GM04503 (cell line): ENCODE measurements at places on chromosomes 4 and X.

GRCh38 chr4:185276036-185276435, 66.6 kb downstream of the SNX25 start:
- DNase-seq: peak; percentile 12

- no peak for DNase-seq
These were observed 15.7 kb downstream of the SH2D1A start for GRCh38 chrX:124362072-124362471.

DNA sequence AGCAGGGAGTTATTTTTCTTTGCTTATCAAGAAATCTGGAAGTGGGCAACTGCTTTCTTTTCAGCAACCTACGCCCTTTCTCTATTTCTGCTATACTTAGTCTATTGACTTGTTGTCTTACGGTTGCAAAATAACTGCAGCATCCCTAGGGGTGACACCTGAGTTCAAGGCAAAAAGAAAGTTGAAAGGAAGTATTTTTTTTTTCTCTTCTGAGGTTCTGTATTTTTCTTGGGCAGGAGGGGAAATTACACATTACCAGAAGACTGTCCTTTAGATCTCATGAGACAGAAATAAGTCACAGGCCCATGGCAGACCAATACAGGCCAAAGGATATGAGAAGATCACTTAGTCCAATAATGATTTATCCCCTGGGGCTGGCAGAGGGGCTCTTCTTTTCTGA, 204.7 kb upstream of the CASK start:
- no peak for DNase-seq

GRCh38 chr4:38046727-38047489, 86.7 kb downstream of the PTTG2 start:
- DNase-seq: no peak

- DNase-seq: no peak
These were observed 76.7 kb downstream of the IRF2 start for GRCh38 chr4:184397516-184398163.

GRCh38 chr4:150518559-150518958, 63.4 kb upstream of the MAB21L2 start:
- DNase-seq: no peak

DNA sequence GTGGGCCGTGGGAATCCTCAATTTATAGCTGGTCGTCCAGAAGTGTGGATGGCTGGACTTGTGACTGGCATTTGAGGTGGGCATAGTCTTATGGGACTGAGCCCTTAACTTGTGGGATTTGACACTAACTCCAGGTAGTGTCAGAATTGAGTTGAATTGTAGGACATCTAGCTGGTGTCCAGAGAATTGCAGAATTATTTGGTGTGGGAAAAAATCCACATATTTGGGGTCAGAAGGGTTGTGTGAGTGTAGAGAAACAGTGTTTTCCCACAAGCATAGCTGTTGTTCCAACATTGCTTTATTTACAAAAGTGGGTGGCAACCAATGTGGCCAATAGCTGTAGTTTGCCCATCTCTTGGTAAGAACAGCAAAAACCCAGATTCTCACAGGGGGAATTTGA, 91.3 kb downstream of the MOSPD2 start:
- DNase-seq: peak; percentile 39

DNA sequence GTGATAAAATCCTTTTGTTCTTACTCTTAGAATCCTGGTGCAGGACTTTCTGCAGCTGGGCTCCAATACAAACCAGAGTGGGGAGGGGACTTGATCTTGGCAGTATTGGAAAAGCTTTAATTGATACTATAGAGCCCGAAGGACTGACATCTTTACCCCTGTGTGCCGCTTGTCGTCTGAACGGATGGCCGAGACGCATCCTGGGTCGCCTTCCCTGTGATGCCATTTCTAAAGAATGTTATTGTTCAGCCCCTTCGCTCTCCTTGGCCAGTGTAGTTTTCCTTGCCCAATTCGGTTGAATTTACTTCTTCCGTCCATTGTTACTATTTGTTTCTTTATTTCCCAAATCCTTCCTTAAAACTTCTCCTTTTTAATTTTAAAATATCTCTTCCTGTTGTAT, 80.9 kb downstream of the CLDN34 start:
- no peak for DNase-seq

DNA sequence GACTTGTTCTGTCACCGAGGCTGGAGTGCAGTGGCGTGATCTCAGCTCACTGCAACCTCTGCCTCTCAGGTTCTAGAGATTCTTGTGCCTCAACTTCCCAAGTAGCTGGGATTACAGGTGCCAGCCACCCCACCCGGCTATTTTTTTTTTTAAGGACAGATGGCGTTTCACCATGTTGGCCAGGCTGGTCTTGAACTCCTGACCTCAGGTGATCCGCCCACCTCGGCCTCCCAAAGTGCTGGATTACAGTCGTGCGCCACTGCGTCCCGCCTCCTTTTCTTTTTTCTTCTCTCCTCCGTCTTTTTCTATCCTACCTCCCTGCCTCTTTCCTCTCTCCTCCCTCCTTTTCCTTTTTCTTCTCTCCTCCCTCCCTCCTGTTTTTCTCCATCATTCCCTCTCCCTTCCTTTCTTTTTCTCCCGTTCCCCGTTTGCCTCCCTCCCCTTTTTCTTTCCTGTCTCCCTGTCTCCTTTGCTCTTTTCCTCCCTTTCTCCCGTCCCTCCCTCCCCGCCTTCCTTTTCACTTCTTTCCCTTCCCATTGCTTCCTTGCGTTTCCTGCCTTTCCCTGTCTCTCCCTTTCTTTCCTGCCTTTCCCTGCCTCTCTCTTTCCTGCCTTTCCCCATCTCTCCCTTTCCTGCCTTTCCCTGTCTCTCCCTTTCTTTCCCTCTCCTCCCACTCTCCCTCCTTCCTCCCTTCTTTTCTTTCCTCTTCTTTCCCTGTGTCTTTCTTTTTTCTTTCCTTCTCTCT, 2.1 kb upstream of the SLC25A6 start:
- DNase-seq: no peak

GRCh38 chr4:13207226-13207625, 276.9 kb downstream of the RAB28 start:
- DNase-seq: no peak

DNA sequence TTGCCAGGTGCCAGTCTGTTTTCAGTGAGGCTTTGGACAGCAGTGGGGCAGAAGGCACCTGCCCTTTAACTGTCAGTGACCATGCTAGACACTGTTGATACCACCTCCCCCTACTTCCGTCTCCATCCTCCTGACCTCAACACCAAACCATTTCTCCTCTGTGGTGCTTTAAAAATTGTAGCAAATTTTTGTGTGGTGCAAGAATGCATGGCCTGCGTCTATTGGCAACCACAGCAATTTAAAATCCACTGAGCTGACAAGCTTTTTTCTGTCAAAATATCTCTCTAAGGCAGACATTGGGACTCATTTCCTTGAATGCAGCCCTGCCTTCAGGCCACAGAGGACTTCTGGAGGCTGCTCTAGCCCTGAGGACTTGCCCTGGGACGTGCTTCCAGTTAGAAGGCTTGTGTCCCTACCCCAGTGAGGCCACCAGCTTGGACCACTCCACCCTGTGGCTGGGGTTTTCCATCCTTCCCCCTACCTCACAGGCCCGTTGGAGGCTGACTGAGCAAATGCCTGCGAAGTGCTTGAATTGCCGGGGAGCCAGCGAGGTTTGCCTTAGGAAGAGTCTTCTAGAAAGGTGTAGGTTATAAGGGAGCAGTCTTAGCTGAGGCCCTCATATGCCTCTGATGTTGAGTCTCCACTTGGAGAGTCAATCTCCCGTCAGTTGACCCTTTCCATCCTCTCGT, 6.9 kb downstream of the PRRG3 start:
- DNase-seq: no peak

DNA sequence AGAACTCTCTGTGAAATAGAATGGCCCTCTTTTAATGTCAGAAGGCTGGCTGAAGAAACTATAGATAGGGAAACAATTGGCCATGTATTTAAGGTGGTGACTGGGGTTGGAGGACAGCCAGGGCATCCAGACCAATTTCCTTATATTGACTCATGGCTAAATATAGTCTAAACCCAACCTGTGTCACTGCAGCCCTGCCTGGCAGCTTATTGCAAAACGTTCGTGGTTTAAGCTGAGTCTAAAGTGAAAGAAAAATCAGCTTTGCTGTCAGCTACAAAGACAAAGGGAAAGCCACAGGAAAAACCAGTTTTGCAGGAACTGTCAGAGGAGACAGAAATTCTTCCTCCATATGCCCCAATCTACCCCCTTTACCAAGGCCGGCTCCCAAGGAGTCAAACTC, 902.8 kb upstream of the NDST4 start:
- no peak for DNase-seq

GRCh38 chr4:144711700-144712456, 65.9 kb downstream of the HHIP start:
- DNase-seq: no peak

DNA sequence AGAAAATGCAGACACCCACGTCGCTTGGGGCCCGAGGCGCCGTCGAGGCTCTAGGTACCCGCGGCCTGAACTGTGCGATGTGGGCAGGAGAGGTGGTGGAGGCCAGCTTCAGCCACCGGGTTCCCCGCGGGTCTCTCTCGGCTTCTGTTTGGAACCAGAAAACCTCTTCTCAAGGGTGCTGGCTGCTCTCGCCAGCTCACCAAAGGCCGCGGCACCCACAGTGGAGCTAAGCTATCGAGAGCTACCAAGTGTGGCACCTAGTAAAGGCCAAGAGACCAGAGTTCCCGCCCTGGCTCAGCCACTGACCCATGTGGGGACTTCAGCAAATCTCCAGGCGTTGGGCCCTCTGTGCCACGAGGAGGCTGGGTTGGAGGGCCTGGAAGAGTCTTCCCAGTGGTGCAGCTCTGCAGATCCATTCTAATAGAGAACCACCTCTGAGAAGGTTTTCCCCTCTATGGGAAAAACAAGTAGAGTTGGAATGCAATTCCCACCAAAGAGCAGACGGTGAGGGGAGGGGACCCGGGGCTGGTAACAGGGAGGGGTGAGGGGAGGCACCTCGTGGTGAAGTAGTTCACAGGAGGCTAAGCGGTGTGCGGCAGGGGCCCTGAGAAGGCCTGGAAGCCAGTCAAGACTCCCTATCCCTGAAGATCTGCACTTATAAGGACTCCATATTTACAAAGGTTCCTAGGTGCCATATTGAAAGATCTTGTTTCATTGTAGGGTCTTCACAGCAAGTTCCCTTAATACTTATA, 5.5 kb upstream of the HMGB3 start:
- DNase-seq: no peak

- no peak for DNase-seq
These were observed 174.2 kb downstream of the BTC start for GRCh38 chr4:74619931-74620702.

GRCh38 chr4:1177274-1178141, 5.1 kb upstream of the SPON2 start:
- DNase-seq: no peak

- DNase-seq: no peak
These were observed 371.8 kb downstream of the FSTL5 start for GRCh38 chr4:161791796-161792556.

GRCh38 chr4:7462509-7462971, 27.8 kb upstream of the PSAPL1 start:
- DNase-seq: peak; percentile 8

GRCh38 chr4:132859929-132860328, 289.2 kb upstream of the PCDH10 start:
- DNase-seq: no peak

- DNase-seq: no peak
These were observed 361.6 kb upstream of the SPOCK3 start for GRCh38 chr4:167595898-167596297.

- no peak for DNase-seq
These were observed 74.6 kb upstream of the MAGEA10 start for GRCh38 chrX:152212969-152213368.

DNA sequence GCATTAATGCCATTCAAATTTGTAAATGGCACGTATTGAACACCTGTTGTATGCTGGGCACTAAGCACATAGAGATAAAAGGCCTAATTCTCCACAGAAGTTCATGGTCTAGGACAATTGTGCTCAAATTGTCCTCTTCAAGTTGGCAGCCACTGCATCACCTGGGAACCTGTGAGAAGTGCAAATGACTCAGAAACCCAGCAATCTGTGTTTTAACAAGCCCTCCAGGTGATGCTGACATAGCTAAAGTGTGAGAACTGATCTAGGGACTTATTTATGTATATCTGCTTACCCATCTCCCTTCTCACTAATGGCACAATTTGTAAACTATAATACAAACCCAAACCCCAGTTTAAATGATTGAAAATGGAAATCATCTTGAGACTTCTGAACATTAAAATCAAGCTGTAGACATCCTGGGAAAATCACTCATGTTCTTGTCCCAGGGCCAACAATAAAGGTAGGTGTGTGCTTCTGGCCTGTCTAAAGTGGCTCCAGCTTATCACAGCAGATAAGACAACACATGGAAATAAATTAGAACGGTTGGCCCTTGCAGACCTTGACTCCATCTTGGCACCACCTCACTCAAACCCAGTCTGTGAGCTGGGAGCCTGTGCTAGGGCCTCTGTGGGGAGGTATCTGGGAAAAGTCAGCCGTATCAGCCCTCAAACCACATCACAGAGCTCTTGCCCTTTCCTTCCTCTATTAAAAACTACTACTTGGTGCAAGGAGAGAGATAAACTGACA, 46.8 kb downstream of the UCHL1 start:
- DNase-seq: no peak

DNA sequence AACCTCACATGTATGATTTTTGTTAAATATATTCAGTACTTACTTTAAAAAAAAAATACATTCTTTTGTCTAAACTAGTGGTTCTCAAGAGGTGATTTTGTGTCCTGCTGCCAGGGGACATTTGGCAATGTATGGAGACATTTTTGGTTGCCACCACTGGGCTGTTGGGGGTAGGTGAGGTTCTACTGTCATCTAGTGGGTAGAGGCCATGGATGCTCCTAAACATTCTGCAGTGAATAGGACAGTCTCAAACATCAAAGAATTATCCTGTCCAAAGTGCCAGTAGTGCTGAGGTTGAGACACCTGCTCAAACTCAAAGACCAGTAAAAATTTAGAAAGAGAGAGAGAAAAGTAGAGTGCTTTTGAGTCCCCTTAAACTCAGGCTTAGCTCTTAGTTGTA, 32.9 kb upstream of the PGM2 start:
- no peak for DNase-seq

DNA sequence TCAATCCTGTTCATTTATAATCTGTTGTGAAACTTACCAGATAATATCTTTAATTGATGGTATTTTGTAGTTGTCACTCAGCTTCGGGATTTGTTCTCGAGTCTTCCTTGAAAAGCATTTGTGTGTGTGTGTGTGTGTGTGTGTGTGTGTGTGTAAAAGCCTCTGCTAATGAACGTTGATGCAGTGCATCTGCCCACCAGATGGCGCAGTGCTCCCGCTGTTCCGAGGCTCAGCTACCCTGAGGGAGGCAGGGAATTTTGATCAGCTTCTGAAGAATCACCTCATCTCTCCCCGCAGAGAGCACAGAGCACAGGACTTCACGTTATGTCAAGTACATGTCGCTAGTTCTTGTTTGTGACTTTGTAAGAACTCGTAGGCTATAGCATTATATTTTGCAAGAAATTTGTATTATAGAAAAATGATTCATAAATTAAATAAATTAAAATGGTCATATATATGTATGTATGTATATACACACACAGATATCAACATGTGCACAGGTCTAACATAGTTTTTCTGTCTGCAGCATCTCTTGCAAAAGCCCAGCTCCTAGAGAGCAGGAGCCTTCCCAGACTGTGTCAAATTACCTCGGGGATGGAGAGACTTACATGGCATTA, 316.7 kb upstream of the IGFBP7 start:
- DNase-seq: peak; percentile 25

GRCh38 chrX:142312591-142312990, 107.5 kb upstream of the MAGEC2 start:
- no peak for DNase-seq

GRCh38 chrX:135295944-135296305, 13.4 kb upstream of the ETDC start:
- DNase-seq: no peak

- DNase-seq: no peak
These were observed 194.8 kb upstream of the ATOH1 start for GRCh38 chr4:93633721-93634120.

- DNase-seq: no peak
These were observed 150.3 kb upstream of the FAM9B start for GRCh38 chrX:9184211-9184610.
